Activated CD4-positive, alpha-beta T cell treated with anti-CD3 and anti-CD28 coated beads, Interleukin-2, amount 10 ng/mL, durations not matched to agents 7 days and 5 days (primary cell): ENCODE measurements at places on chromosomes 2 and 18. TPM values are rescaled to one million over a fixed set of nuclear protein-coding genes. Genes with fewer than 3 reads are reported as not detected.
A peak's percentile ranks its signal among the peaks of the same experiment; 100 is the strongest.

Gene GNLY
- 72.9 TPM for total RNA-seq

Gene DSC2
- not detected for total RNA-seq

DNA sequence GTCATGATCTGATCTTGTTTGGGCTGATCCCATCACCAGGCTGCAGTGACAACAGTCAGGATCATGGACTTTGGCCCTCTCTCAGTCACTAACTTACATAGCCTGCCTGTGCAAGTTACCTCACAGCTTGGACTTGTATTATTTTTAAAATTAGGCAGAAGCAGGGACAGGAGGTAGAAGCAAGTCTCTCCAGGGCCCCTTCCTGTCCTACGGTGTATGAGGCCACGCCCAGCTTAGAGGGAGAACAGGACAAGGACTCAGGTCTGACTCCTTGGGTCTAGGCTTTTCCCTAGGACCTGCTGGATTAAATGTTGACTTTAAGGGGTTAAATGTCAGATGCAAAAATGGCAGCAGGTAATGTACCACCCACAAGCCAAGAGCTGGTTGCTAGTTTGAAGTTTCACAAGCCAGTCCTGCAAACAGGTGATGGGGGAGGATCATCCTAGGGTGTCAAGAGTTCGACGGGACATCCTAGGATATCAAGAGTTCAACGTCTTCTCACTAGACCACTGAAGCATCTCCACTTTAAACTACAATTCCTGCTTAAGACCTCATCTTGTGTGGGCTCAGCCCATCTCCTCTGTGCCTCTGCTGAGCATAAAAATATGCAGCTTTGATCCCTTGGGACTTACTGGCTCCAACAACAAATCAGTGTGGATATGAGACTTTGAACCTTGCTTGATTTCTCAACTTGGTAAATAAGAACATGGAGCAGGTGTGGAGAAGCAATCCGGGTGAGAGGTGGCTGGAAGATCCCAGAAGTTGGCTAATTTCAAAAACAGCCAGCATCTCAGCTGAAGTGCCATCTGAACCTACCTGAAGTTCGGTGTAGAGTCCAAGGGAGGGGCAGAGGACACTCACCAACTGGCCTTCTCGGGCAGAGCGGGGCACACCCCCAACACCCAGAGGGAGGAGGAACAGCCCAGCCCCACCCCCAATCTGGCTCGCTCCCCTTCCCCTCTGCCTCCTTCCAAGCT lies 39.5 kb downstream of the SFXN5 start:
- H3K4me3 ChIP-seq: no peak overlapping the region
- no peaks in the 10 kb centered on the region for H3K4me1 ChIP-seq
- H3K27me3 ChIP-seq: no peaks in the 10 kb centered on the region
- H3K36me3 ChIP-seq: no peaks in the 10 kb centered on the region
- DNase-seq: no peak

Gene MEP1B
- total RNA-seq: not detected

DNA sequence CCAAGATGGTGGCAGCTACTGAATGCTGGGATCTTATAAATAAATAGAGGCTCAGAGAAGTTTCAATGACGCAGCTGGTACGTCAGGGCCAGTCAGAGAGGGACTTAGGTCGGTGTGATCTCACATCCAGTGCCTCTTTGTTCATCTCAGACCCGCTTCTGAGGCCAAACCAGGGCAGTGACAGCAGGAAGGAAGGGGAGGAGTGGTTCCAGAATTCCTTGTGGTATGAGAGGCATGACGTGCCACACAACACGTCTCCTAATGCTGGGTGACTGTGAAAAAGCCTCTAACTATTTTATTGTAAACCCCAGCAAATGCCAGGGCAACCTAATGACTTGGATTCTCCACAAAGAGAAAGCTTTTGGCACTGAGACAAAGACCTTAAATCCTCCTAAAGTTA lies 423.3 kb downstream of the LPIN1 start:
- peak overlapping the region; percentile 47 for H3K27ac ChIP-seq
- peaks cover 4% of the 10 kb centered on the region for H3K27me3 ChIP-seq
- H3K4me1 ChIP-seq: peaks cover 22% of the 10 kb centered on the region
- DNase-seq: peak; percentile 10

DNA sequence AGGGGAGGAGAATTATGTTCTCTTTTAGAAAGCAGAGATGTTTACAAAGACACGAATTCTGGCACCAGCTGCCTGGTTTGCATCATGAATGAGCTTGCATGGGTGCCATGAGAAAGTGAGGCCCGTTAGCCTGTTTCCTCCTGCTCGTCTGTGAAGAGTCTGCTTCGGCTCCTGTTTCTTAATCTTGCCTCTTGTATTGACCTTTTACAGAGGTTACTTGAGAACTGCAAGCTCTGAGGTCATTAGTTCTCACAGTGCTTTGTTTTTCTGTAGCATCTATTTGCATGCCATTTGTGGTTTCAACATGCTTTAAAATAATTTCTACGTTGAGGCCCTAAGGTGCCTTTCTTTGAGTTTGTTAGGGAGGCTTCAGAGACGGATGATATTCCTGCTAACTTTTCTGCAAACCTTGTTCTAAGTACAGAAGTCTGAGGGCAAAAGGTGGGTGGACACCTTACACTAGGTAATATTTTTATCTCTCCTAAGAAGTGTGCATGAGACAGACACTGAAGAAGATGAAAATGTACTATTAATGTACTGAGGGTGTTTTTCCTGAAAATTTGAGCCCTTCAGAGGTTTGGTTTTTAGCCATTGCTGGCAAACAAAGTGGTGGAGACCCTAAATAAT lies 53.4 kb upstream of the LINC00305 start:
- H3K4me3 ChIP-seq: no peak overlapping the region
- no peak overlapping the region for H3K27ac ChIP-seq
- no peaks in the 10 kb centered on the region for H3K27me3 ChIP-seq
- H3K36me3 ChIP-seq: no peaks in the 10 kb centered on the region

GRCh38 chr18:69326094-69326493 lies 74.6 kb upstream of the DOK6 start:
- no peaks in the 10 kb centered on the region for H3K27me3 ChIP-seq
- no peaks in the 10 kb centered on the region for H3K4me1 ChIP-seq
- H3K27ac ChIP-seq: no peak overlapping the region
- H3K4me3 ChIP-seq: no peak overlapping the region
- no peaks in the 10 kb centered on the region for H3K36me3 ChIP-seq
- no peak for DNase-seq

DNA sequence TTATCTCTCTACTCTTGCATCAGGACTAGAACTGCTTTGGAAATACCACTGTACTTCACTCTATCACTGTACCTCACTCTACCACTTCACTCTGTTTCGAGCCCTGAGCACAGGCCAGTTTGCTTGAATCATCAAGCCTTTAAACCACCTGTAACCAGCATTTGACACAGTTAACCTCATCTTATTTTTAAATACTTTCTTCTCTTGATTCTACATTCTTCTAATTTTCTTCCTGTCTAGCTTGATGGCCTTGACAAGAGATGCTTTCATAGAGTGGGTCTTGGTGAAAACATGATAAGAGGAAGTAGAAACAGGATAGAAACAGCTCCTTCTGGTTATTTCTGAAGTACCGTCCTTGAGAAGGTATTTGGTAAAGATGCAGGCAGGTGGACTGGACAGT lies 78.1 kb downstream of the SPIRE1 start:
- no peak overlapping the region for H3K27ac ChIP-seq
- H3K4me1 ChIP-seq: no peaks in the 10 kb centered on the region
- no peak for DNase-seq
- H3K36me3 ChIP-seq: no peaks in the 10 kb centered on the region
- no peak overlapping the region for H3K4me3 ChIP-seq

Gene DHRS9
- total RNA-seq: not detected

GRCh38 chr2:7905756-7906155 lies 776.1 kb upstream of the ID2 start:
- no peak overlapping the region for H3K4me3 ChIP-seq
- no peak overlapping the region for H3K27ac ChIP-seq
- H3K27me3 ChIP-seq: no peaks in the 10 kb centered on the region
- no peak for DNase-seq
- H3K36me3 ChIP-seq: peaks cover 5% of the 10 kb centered on the region
- peaks cover 4% of the 10 kb centered on the region for H3K4me1 ChIP-seq

GRCh38 chr2:59684116-59684770 lies 869.2 kb downstream of the BCL11A start:
- no peak for DNase-seq
- H3K27ac ChIP-seq: no peak overlapping the region
- H3K4me1 ChIP-seq: no peaks in the 10 kb centered on the region
- H3K27me3 ChIP-seq: no peaks in the 10 kb centered on the region
- no peaks in the 10 kb centered on the region for H3K36me3 ChIP-seq

GRCh38 chr2:226875438-226876225 lies 39.8 kb downstream of the RHBDD1 start:
- no peak overlapping the region for H3K27ac ChIP-seq
- H3K27me3 ChIP-seq: no peaks in the 10 kb centered on the region
- peaks cover 8% of the 10 kb centered on the region for H3K4me1 ChIP-seq
- peaks cover 29% of the 10 kb centered on the region for H3K36me3 ChIP-seq
- no peak overlapping the region for H3K4me3 ChIP-seq

- DNase-seq: no peak
- no peaks in the 10 kb centered on the region for H3K36me3 ChIP-seq
- no peak overlapping the region for H3K27ac ChIP-seq
- H3K4me1 ChIP-seq: no peaks in the 10 kb centered on the region
- no peak overlapping the region for H3K4me3 ChIP-seq
- no peaks in the 10 kb centered on the region for H3K27me3 ChIP-seq
Observed at GRCh38 chr18:42850174-42851083, 265.1 kb downstream of the RIT2 start.

DNA sequence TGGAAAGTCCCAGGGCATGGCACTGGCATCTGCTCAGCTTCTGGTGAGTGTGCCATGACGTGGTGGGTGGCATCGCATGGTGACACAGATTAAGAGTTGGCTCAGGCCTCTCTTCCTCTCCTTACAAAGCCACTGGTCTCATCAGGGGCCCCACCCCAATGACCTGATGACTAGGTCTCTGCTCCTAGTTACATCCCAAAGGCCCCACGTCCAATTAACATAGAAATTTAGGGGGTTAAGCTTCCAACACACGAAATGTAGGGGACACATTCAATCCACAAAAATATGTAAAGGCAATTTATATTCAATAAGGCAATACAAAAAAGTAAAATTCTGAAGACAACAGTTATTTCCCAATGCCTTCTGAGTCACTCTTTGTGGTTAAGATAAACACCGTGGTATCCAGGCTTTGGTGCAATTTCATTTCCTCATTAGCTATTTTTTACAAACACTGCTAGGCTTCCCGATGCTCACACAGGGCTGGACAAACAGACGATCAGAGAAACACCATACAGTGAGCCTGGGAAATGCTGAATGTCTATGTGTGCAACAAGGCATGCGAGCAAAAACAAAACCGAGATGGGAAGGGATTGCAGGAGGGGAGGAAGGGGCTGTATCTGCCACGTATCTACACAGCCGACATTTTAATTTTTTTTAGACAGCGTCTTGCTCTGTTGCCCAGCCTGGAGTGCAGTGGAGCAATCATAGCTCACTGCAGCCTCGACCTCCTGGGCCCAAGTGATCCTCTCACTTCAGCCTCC lies 67.2 kb downstream of the MBP start:
- H3K36me3 ChIP-seq: peaks cover 93% of the 10 kb centered on the region
- H3K27ac ChIP-seq: peak overlapping the region; percentile 99
- H3K4me3 ChIP-seq: no peak overlapping the region
- peak; percentile 40 for DNase-seq
- peaks cover 100% of the 10 kb centered on the region for H3K4me1 ChIP-seq

DNA sequence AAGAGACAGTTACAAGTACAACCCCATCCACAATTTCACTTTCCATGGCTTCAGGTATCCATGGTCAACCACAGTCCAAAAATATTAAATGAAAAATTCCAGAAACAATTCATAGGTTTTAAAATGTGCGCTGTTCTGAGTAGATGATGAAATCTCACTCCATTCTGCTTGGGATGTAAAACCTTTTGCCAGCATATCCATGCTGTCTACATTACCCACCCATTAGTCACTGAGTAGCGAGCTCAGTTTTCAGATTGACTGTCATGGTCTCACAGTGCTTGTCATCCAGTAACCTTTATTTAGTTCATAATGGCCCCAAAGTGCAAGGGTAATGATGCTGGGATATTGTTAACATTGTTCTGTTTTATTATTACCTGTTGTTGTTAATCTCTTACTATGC lies 40.5 kb downstream of the SMAD4 start:
- no peak overlapping the region for H3K27ac ChIP-seq
- no peak overlapping the region for H3K4me3 ChIP-seq
- H3K36me3 ChIP-seq: peaks cover 62% of the 10 kb centered on the region
- peaks cover 24% of the 10 kb centered on the region for H3K4me1 ChIP-seq

- no peak overlapping the region for H3K27ac ChIP-seq
- no peak for DNase-seq
- H3K27me3 ChIP-seq: peaks cover 8% of the 10 kb centered on the region
Observed at GRCh38 chr2:200165687-200166086, 140.8 kb upstream of the SPATS2L start.

Gene OTOS
- not detected for total RNA-seq

Gene DOK6
- total RNA-seq: not detected

Gene PARD3B
- 0.77 TPM for total RNA-seq

DNA sequence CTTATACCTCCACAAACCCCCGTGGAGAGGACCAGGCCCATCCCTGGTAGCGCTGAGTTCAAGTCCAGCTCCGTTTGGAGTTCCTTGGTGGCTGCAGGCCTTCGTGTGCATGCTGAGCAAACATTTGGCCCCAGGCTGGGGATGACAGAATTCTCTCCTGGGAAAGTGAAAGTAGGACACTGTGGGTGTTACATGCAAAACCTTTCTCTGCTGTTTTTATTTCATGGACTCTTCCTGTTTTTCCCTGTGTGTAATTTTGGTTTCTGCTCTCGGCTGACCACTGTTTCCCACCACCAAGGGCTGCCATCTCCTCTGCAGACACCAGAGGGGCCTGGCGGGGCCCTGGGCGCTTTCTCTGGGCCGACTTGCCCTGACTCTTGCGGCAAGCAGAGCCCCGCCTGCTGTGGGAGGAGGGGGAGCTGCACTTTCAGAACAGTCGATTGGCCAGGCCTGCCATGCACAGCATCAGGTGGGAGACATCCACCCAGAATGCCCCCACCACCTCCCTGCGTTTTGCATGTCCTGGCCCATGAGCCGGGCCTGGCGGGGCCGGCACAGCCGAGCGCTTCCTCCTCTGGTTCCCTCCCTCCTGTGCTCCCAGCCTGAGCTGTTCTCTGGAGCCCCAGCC lies 102.4 kb downstream of the CABLES1 start:
- H3K27ac ChIP-seq: peak overlapping the region; percentile 97
- H3K4me1 ChIP-seq: peaks cover 72% of the 10 kb centered on the region
- peak overlapping the region; percentile 64 for H3K4me3 ChIP-seq
- peak; percentile 56 for DNase-seq

DNA sequence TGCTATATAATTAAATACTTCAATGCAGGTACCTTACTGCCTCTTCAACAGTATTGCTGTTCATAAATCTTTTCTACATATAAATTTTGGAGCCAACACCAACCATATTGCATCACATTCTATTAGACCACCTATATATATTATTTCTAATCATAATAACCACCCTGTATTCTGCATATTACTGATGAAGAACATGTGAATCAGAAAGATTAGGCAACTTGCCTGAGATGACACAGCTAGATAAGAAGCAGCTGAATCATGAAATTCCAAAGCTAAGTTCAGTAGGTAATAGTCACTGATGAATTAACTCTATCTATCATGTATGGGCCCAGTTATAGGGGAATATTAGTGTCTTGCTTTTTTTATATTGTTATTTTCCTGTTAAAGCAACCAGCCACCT lies 161.8 kb downstream of the AGPS start:
- no peak overlapping the region for H3K27ac ChIP-seq
- no peaks in the 10 kb centered on the region for H3K27me3 ChIP-seq
- H3K4me3 ChIP-seq: no peak overlapping the region
- peaks cover 2% of the 10 kb centered on the region for H3K36me3 ChIP-seq

- peaks cover 2% of the 10 kb centered on the region for H3K27me3 ChIP-seq
- no peak for DNase-seq
- no peaks in the 10 kb centered on the region for H3K4me1 ChIP-seq
Observed at GRCh38 chr2:235529621-235530020, 35.8 kb downstream of the AGAP1 start.
